ENCODE measurements at places on chromosomes 3 and 15.

DNA sequence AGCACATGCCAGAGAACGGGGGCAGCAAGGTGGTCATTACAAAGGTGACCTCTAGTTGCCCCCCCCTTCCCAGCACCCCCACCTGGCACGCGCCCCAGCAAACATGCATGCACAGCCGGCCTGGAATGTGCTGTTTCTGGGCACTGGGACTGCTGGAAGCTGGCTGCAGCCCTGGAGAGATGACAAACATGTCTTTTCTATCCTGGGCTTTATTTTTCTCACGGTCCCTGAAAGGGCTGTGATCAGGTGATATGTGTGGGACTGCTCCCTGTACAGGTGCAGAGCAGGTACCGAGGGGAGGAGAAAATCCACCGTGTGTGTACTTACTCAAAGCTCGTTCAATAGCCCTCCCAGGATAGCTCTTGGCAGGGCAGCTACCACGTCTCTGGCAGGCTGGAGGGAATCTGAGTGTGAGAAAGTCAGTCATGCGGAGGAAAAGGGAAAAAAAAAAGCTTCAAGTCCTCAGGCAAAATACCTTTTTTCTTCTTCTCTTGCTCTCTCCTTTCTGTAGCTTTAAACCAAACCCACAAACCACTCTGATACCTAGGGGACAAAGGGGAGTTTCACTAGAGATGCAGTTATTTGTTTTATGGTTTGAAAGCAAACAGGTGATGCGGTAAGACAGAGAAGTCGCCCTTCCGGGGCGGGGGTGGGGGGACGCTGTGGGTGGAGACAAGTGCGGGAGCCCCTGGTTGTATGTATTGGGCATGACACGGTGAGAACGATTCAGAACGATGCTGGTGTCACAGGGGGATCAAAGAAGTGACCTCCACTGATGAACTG is 5.0 kb upstream of the HES1 start:
- no peak for DNase-seq

DNA sequence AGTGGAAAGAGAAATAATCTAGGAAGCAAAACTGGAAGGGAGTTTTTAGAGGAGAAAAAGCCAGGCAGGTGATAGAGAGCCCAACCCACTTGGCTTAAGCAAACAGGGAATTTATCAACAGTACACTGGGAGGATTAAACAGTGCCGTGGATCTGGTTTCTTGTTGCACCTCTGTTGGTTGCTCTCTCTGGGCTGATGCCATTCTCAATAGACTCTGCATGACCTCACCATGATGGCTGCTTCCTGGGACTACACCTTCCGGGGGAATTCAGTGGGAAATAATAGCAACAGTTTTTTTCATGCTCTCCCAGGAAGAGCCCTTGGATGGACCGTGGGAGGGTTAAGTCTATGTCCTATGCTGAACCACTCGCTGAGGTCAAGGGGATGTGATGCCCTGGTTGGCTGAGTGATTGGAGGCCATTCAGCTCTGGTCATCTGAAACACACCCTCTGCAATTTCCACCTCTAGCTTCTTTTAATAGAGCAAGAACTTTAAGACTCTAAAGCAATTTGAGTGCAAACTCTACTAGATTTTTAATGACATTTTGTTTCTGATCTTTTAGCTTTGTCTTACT is 74.2 kb downstream of the EPHB1 start:
- no peak for DNase-seq

- DNase-seq = no peak
These were observed 154.3 kb upstream of the BHLHE40 start for GRCh38 chr3:4824926-4825325.

DNA sequence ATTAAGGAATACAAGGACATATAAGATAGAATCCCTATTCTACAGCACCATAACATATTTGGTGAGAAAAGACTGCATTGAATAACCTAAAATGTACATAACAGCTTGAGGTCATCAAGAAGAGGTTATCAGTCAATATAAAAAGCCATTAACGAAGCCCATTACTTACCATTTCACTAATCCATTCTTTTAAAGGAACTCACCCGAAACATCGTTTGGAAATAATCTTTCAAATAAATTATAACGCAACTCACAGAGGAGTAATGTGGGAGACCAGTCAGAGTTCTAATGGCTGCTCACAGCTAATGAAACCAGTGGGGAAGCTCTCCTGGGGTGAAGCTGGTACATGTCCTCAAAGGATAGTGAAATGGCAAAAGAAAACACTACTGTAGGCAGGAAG is 188.4 kb downstream of the TBC1D5 start:
- DNase-seq = no peak

DNA sequence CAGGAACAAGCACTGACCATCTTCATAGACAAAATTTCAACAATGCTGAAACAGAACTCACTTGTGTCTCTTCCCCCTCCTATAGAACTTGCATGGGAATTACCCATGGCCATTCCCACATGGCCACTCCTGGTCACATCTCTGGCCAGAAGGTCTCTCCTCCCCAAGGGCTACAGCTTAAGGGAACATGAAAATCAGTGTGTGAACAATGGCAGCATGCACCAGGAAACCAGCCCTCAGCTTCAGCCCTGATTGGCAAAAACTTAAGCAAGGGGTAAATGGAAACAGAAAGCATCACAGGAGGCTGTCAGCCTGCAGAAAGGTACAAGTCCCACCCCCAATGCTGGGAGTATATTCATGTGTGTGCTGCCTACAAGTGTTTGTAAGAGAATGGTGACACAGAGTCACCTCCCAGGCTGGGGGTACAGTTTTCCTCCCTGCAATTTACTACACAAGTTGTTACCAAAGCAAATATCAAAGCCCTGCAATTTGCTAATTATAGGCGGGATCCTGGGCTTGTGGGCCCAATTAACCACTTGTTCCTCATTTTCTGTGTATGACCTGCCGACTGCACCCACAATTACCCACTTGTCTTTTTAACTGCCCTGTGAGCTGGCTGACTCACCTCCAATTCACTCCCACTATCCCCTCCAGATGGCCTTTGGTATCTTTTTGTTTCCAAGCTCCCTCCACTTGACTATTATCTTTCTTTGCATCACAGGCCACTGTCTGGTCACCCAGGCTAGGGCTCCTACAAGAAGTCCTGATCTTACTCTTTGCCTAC is 84.4 kb upstream of the HES1 start:
- DNase-seq = no peak

DNA sequence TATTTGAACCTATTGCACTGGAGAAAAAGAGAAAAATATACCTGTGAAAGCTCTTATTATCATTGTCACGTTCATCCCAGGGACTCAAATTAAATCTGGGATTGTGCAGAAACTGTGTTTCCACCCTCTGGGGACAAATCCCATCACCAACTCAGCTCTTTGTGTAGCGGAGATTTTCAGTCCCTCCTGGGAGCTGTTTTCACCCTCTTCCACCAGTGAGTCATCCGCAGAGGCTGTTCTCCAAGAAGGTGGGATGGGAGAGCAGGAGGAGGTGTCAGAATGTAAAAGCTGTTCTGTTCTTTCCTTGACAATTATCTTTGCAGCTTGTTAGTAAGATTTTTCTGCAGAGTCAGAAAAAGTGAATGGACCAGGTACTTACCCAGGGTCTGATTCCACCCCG is 28.0 kb downstream of the SV2B start:
- DNase-seq = no peak

DNA sequence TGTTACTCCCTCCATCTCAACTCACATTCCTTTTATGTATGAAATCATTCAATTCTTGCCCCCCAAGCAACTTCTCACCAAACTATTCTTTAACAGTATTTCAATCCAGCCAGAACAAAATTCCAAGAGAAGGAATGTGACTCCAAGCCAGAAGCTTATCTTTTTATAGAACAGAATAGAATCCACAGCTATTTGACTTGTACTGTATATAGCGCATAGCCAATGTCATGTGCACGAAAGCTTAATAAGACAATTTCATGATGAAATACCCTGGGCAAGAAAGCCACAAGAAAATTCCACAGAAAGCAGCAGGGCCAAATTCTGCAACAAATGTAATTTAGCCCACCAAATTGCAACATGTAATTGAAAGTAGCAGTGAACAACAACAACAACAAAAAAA is 127.6 kb upstream of the UBE2E2 start:
- no peak for DNase-seq

- no peak for DNase-seq
These were observed 272.2 kb upstream of the NR2E3 start for GRCh38 chr15:71538181-71538580.

GRCh38 chr15:43912208-43912607 is 85.4 kb downstream of the WDR76 start:
- DNase-seq = no peak

GRCh38 chr3:172277151-172277652 is 171.1 kb downstream of the GHSR start:
- DNase-seq = no peak

DNA sequence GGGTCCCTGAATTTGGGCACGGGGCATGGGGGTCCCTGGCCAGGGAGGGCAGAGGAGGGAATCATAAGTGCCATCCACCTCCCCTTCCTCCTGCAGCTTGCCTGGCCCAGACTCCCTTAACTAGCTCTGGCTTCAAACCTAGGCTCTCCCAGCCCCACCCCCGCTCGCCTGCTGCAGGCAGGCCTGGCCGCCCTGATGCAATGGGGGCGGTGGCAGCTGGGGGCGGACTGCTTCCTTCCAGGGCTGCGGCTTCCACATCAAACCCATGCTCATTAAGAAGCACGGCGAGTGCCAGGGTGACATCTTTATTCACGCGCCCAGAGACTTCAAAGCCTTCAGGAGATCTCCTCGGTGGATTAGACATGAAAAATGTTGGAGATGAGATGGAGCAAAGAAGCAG is 123.1 kb downstream of the TPRA1 start:
- DNase-seq = no peak

- no peak for DNase-seq
These were observed 5.3 kb upstream of the GOLGA8A start for GRCh38 chr15:34442891-34443290.

- DNase-seq = no peak
These were observed 154.5 kb downstream of the ATP8B4 start for GRCh38 chr15:49964551-49964950.

DNA sequence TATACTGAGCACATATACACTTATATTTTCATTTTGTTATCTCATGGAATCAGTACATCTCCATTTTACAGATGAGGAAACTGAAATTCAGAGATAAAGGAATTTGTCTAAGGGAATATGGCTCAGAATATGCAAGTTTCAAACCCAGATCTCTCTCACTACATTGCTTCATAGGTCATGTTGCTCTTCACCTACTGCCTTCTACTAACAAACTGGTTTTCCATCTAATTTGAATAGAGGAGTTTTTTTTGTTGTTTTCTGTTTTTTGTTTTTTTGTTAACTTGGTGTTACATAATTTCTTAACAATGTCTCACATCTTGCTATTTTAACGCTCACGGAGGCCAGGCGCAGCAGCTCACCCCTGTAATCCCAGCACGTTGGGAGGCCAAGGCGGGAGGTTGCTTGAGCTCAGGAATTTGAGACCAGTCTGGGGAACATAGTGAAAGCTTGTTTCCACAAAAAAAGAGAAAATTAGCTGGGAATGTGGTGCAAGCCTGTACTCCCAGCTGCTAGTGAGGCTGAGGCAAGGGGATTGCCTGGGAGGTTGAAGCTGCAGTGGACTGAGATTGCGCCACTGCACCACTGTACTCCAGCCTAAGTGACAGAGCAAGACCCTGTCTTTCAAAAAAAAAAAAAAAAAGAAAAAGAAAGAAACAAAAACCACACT is 37.0 kb downstream of the FMN1 start:
- no peak for DNase-seq

GRCh38 chr3:107674371-107674770 is 151.6 kb downstream of the BBX start:
- DNase-seq = no peak

GRCh38 chr3:99319961-99320360 is 318.4 kb upstream of the COL8A1 start:
- DNase-seq = no peak

- DNase-seq = peak; percentile 77
These were observed 846 bp upstream of the POLG start for GRCh38 chr15:89335298-89336041.

DNA sequence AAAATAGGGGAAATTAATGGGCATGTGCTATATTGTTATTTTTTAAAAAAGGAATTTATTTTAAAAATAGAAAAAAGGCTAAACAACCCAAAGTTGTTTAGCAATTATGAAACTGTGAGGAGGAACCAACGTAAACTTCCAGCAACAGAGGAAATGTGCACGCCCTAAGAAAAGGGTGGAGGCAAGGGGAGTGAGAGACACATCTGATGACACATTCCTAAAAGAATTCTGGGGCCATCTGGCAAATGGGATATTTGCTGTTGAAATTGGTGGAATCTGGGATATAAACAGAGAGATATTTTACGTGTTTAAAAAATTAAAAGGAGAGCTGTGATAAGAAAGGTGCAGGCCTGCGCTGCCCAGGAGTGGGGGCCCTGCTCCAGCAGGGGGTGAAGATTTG is 50.8 kb upstream of the MUC13 start:
- no peak for DNase-seq

- no peak for DNase-seq
These were observed 19.6 kb upstream of the CHMP2B start for GRCh38 chr3:87207460-87207859.

DNA sequence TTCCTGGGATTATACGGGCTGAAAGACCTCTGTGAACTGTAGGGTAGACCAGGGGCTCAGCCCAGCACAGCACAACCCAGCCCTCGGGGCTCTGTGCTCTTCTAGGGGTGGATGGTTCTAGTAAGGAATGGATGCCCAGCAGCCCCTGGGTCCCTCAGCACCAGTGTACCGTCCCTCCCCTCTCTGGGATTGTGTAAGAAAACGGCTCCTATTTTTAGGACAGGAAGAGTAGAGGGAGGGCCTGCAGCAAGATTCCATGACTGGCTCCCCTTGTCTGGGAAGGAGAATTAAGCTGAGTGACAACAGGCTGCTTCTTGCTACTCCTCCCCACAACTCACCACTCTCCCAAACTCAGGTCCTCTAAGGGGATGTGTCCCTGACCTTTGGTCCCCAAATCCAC is 270.8 kb upstream of the TOPAZ1 start:
- DNase-seq = no peak

DNA sequence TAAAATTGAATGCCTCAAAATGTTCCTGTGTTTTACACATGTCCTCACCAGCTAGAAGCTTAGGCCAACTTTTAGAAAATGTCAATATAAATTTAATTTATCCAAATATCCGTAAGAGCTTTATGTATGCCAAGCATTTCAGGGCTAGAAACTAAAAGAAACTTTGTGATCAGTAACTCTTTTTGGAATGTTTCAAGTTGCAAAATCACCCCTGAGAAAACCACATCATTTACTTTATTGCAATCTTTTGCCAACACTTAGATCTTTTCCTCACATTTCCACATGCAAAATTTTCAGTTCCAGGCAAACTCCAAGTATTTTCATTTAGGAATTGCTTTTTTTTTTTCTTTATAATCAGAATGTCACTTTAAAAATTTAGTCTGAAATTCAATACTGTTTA is 20.1 kb upstream of the IGF1R start:
- no peak for DNase-seq

GRCh38 chr3:37116998-37117397 is 57.4 kb downstream of the LRRFIP2 start:
- DNase-seq = no peak

Measured in NCI-H524 (cell line).